ENCODE measurements at places on chromosomes 2 and 18.

DNA sequence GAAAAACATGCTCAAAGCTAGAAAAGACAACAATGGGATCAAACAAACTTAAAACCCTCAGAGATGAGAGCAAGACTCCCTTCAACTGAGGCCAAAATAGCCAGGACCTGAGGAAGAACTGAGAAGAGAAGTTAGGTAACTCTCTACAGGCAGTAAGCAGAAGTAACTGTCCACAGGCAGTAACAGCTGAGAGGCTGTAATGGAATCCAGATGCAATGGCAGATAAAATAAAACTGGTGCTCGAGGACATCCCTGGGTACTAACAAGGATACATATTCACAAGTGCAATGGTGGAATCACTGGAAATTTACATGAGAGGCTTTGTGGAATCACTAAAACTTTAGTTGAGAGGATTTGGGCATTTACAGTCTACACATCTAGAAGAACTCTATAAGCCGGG is 30.4 kb upstream of the C2orf66 start:
- DNase-seq: no peak

DNA sequence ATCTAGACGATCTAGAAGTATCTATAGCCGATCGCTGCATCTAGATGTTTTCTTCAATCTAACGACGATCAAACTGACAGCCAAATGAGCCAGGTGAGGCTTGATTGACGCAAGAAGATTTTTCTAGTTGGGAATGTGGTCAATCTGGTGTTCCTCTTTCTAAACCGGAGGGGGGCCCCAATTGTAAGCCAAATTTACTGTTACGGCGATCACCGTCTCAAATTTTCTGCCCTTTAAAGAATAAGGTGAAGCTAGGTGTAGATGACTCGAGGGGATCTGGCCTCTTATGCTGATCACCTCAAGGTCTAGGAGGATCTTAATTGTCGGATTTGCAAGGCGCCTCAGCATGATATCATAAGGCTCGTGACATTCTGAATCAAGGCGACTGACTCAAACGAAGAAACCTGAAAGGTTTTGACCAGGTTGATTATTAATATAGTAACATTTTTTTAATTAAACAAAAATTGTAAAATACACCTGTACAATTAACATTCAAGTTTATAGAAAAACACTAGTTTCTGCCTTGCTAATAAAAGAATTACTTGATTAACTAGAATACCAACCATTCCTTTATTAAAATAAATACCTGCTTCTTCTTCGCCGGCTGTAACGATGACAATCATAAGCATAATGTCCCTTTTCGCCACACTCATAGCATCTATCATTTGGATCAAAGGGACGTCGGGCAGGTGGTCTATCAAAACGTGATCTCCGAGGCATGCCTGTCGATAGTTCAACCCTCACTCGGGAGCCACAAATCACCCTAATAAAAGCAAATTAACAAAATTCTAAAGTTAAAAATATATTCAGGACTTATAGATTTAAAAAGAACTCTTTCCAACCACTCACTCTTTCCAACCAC is 2.0 kb downstream of the SRSF7 start:
- no peak for DNase-seq

- DNase-seq: peak; percentile 28
These were observed 14.8 kb upstream of the BIN1 start for GRCh38 chr2:127121776-127122176.

GRCh38 chr18:37874721-37875120 is 309.1 kb upstream of the CELF4 start:
- DNase-seq: no peak

DNA sequence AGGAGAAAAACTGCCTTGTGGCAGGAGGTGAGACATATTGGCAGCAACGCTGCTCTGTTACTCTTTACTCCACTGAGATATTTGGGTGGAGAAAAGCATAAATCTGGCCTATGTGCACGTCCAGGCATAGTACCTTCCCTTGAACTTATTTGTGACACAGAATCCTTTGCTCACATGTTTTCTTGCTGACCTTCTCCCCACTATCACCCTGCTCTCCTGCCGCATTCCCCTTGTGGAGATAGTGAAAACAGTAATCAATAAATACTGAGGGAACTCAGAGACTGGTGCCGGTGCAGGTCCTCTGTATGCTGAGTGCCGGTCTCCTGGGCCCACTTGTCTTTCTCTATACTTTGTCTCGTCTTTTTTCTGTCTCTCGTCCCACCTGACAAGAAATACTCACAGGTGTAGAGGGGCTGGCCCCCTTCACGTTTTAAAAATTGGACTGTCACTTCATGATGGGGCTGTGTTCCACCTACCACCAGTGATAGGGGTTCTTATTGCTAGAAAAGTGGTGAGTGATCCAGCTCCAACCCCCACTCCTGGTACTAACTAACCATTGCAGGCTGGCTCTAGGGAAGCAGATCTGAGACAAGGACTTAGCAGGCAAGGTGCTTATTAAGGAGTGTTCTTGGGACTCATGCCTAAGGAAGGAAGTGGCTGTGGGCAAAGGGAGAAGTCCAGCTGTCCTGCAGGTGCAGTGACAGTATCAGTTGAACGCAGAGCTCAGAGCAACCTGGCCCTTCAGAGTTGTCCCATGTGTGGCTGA is 51.7 kb downstream of the LONRF2 start:
- DNase-seq: no peak

GRCh38 chr2:142291969-142292368 is 161.2 kb upstream of the LRP1B start:
- peak; percentile 56 for DNase-seq

GRCh38 chr2:172893671-172894070 is 158.0 kb downstream of the RAPGEF4 start:
- no peak for DNase-seq

DNA sequence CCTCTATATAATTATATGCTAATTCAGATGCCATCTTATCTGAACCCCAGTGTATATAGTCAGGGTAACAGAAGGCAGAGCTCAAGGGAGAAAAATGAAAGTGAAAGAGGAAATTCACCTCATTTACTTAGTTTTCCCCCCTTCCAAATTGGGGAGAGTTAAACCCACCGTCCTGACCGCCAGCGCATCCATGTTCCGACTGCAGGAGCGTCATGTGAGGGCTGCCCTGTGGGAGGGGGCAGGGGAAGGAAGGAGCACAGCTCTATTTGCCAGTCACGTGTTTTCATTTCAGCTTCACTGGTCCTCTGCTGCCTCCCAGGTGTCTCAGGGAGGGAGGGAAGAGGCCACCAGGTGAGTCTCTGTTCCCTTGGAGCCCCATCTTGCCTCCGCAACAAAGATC is 13.2 kb downstream of the CNNM4 start:
- no peak for DNase-seq

DNA sequence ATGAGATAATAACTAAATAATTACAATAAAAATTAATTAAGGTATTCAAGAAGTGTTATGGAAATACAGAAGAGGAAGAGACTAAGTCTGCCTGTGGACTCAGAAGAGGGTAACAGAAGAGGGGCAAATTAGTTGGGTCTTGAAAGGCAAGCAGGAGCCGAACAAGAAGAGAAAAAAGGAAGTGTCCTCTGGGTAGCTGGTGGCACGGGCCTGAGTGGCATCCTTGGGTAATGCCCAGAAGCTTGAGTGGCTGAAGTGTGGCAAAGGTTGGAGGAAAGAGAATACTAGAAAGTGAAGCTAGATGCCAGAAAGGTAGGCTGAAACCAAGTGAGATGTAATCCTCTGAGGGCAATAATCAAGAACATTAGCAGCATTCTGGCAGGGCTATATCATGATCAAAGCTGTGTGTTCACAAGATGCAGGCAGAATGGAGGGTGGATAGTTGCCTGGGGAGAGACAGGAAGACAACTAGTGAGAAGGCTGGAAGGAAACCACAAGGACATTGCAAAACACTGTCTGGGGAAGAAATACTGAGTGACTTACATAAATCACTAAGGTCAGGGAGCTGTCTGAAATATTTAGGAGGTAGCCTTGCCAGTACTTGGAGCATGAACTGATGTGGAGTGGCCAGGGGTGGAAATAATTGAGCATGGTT is 16.2 kb downstream of the DOCK10 start:
- peak; percentile 85 for DNase-seq

GRCh38 chr2:19796035-19796695 is 105.6 kb downstream of the TTC32 start:
- peak; percentile 89 for DNase-seq

- peak; percentile 66 for DNase-seq
These were observed 90.3 kb downstream of the RBMS1 start for GRCh38 chr2:160402997-160403979.

GRCh38 chr2:12602661-12603060 is 114.1 kb upstream of the TRIB2 start:
- peak; percentile 10 for DNase-seq

- no peak for DNase-seq
These were observed 6.0 kb downstream of the WDR54 start for GRCh38 chr2:74427551-74427950.

GRCh38 chr2:5969303-5969702 is 277.1 kb downstream of the SOX11 start:
- DNase-seq: no peak

DNA sequence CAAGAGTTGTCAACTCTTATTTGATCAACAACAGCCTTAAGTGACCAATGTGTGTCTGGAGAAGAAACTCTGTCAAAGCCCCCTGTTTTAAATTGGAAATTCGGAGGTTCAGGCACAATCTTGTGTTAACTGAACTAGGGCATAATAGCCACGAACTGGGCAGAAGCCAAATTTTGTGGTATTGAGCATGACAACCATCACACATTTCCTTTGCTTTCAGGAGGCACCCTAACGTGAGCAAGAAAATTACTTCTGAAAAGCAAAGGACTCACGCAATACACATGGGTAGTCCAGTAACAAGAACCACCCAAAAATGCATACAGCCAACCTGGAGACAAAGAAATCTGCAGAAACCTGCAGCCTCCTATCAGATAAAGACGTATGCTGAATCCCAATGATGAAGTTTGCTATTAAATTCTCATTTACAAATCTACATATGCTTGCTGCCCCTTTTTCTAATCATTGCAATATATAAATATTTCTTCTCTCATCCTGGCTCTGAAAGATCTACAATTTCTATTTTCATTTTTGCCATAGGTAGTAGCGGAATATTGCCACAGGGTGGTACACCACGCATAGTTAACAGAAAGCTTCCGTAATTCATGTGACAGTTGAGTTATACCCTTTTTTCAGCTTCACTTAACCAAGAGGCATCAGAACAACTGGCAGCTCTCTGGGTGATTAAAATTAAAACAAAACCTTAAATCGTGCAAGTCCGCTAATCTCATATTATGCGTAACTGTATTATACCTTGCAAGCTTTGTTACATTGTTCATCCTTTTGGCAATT is 495.8 kb downstream of the NRXN1 start:
- peak; percentile 2 for DNase-seq

- DNase-seq: peak; percentile 40
These were observed 221.9 kb downstream of the DYM start for GRCh38 chr18:49238433-49239042.

DNA sequence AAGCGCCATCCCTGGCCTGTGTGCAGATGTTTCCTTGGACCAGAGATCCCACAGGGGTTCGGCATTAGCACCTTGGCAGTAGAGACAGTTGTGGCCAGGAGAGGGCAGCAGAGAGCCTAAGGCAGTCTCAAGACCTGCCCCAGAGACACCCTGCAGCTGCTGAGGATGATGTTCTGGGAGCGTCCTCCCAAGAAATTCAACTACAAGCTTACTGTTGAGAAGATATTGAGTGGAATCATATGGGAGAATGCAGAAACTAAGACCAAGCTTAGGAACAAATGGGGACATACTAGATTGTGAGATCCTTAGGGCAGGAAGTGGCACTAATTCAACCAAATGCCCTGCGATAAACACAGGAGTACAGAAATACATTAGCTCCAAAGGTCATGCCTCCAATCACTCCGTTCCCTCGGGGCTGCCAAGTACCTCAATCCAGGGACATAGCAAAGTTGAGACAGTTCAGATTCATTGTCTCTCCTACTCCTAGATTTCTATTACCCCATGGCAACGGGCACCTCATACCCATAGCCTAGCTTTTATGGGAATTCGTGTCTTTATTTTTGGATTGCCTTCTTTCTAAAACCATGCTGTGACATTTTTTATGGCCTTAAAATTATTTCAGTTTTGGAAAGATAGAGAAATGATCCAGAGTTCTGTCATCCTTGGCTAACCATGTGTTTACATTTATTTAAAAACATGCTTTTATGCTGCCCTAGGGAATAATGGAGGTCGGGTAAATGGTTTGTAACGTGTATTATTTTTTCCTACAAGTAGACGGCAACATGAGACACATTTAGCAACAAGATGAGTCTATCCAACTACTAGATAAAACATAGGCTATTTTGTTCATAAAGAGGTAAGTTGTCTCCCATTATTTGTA is 2.2 kb upstream of the ERMN start:
- peak; percentile 76 for DNase-seq

DNA sequence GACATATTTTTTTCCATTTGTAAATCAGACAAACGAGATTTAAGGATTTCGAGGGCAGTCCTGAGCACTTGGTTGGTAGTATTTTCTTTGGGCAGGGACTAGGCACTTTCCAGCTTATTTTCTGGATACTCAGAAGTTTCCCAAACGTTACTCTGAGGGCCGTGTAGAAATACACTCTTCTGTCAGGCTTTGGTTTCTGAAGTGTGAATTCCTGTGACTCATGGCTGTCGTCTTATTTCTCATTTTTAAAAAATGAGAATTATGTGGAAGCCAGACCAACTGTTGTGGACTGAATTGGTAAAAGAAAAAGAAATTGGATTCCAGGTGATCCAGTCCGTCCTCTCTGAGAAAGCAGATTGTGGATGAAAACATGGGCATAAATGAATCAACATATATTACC is 658.6 kb upstream of the FANCL start:
- DNase-seq: peak; percentile 67

DNA sequence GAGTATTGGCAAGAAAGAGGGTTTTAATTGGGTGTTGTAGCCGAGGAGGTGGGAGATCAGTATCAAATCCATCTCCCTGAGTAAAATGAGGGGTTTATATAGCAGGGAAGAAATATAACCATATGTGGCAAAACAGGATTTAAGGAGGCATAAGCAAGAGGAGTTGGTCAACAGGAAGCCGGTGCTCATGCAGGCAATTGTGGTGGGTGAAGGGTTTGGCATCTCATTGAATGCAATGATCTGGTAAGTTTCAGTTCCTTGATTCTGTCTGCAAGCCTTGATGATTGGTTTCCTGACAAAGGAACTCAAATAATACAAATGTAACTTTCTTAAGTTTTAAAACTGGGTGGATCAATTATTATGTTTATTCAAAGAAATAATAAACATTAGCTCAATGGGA is 564.4 kb upstream of the LINC00305 start:
- no peak for DNase-seq

All from EL (cell line).